ENCODE measurements at places on chromosomes 13 and 19.

DNA sequence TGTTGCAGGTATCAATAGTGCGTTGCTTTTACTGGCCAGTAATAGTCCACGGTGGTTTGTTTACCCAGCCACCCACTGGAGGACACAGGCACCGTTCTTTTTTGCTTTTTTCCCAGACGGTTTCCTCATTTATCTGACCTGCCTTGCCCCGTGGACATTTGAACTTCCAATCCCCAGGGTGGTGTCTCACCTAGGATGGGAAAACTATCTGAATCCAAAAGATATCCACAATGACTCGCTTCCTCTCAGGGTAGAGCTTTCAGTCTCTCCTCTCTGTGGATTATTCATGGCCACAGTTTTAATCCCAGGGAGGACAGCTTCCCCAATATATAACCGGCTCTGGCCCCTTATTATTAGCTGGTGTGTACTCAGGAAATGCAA, 170.8 kb downstream of the FOXO1 start:
- no peaks in the 10 kb centered on the region for H3K27me3 ChIP-seq
- H3K4me1 ChIP-seq, result peaks cover 7% of the 10 kb centered on the region
- DNase-seq, result no peak
- H3K36me3 ChIP-seq, result no peaks in the 10 kb centered on the region
- no peak overlapping the region for H3K4me3 ChIP-seq
- no peak overlapping the region for H3K27ac ChIP-seq

DNA sequence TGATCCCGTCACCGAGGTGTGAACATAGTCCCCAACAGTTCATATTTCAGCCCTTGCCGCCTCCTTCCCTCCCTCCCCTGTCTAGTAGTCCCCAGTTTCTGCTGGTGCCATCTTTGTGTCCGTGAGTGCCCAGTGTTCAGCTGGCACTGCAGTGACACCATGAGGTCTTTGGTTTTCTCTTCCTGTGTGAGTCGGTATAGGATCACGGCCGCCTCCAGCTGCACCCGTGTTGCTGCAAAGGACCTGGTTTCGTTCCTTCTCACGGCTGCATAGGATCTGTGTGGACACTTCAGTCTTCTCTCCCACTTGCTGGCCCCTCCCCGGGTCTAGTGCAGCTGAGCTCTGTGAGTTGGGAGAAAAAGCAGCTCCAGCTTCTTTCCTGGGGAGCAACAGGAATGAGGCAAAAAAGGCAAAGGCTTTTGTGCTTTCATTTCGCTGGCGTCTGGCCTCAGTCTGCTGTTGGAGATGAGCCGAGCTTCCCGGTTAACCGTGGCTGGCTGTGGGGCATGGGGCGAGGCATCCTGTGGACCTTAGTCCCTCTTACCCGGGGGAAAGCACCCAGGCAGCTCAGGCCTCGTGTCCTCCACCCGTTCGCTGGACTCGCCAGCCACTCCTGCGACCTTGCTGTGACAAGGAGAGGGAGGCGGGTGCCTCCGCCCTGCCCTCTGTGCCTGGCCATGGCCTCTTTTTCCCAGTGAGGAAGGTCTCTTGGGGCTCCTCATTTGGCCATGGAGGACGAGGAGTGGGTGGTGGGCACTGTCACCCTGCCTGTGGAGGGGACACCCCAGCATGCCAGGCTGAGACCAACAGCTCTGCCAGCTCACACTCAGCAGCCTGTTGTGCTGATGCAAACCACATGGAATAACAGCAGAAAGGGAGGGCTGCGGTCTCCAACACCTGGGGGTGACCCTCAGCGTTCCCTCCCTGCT, 196.5 kb downstream of the TEX29 start:
- DNase-seq, result no peak
- peaks cover 84% of the 10 kb centered on the region for H3K27me3 ChIP-seq
- no peak overlapping the region for H3K27ac ChIP-seq
- no peaks in the 10 kb centered on the region for H3K36me3 ChIP-seq
- peak overlapping the region; percentile 18 for H3K4me3 ChIP-seq

DNA sequence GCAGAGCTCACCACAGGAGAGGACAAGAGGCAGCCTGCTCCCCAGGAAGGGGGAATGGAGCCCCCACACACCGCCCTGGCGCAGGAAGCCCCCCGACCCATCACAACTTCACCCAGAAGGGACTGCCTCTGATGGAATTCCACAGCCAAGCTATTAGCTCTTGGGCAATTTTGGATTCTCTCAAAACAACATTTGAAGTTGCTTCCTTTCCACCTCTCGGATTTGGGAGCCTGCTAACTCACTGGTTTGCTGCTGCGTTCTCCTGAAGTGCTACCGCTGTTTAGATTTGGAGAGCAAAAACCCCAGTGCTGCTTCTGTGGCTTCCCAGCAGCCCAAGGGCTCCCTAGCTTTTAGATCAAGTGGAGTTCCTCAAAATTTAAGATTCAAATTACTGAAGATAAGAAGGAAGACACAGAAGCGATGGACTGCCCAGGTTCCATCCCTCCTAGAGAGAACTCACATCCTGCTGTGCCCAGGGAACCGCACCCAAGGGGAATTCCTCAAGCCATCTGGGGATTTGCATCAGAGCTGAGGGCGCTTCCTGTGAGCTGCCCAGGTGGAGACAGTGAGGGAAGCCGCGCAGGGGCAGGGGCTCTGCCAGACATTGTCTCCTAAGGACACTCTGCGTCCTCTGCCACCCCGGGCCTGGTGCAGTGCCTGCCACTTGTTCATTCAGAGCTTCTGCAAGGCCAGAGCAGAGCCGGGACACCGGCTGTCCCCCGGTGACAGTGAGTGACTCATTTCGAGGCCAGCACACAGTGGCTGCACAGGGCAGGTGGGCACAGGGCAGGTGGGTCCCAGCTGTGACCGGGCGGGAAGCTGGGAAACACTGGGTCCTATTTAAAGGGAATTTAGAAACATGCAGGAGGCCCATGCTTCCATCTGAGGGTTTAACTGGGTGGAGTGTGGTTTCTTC, 45.5 kb downstream of the COL4A1 start:
- no peaks in the 10 kb centered on the region for H3K36me3 ChIP-seq
- no peak overlapping the region for H3K4me3 ChIP-seq
- H3K4me1 ChIP-seq, result peaks cover 12% of the 10 kb centered on the region
- no peak for DNase-seq
- H3K27ac ChIP-seq, result no peak overlapping the region

DNA sequence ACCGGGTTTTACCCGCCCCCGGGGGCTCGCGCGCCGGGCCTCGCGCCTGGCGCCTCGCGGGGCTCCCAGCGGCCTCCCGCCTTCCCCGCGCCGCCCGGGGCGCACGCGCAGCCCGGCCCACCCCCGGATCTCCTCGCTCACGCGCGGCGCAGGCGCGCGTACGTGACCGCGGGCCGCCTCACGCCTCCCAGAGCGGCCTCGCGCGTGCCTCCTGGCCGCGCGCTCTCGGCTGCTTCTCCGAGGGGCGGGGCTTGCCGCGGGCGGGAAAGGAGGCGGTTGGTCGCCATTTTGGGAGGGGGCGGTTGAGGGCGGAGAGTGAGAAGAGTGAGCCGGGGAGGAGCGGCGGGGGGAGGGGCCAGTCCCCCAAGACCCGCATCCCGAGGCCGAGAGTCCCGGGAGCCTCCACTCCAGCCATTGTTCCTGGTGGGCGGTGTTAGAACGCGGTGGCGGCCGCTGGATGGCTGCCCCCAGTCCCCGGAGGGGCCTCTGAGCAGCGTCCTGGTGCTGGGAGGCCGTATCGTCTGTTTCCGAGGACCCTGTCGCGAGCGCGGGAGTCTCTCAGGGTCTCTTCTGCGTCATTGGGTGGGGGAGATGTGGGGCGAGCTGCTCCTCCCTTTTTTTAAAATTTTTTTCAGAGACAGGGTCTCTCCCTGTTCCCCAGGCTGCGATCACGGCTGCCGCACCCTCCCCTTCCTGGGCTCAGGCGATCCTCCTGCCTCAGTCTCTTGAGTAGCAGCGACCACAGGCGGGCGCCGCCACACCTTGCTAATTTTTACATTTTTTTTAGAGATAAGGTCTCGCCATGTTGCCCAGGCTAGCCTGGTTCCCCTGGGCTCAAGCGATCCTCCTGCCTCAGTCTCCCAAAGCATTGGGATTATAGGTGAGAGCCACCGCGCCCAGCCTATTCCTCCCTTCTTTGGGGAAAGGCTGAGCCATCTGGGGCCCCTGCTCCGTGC, at the start of gene ZNF541:
Gene ZNF541, minus strand, starts transcription at position 78 of the 956 bp plus-strand sequence. CDS start 17,292 bp downstream, outside the sequence.
- peaks cover 10% of the 10 kb centered on the region for H3K4me1 ChIP-seq
- H3K27me3 ChIP-seq, result no peaks in the 10 kb centered on the region
- no peak within 1 kb of the TSS for H3K4me3 ChIP-seq
- DNase-seq, result no peak
- no peaks in the 10 kb centered on the region for H3K36me3 ChIP-seq
- no peak within 1 kb of the TSS for H3K27ac ChIP-seq

DNA sequence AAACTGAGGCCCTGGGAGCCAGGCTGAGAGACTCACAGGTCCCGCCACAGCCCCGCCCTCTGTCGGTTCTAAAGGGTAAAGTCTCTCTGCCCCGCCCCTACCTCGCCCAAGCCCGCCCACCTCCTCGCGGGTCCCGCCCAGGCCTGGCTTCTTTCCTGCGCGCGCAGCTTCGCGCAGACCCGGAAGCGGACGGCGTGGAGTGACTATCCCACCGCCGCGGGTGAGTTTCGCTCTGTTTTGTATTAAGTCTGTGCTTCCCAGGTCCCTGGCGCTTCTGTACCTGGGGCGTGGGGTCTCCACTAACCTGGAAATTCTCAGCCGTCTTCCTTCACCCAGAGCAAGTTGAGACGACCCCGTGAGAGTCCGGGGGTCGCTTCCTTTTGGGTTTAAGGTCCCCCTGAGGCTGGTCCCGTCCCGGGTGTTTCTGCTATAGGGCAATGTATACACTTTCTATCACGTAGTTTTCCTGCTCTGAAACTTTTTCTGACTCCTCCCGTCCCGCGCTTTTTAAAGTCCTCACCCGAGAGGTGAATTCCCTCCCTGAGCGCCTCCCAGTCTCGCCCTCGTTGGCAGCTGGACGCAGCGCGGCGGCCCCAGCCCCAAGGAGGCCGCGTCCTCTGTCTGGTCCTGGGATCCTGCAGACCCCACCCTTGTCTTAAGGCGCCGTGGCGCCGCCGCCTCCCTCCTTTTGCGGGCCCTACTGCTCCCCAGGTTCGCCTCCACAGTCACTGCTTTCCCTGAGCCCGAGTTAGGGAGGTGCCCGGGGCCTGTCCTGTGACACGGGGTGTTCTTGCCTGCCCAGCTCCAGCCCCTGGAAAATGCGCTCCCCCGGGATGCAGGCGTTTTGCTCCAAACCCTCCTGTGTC, at the start of gene ZNF765:
Gene ZNF765, plus strand, starts transcription at position 176 of the 866 bp plus-strand sequence. CDS start 2,867 bp downstream, outside the sequence.
- peak within 1 kb of the TSS; percentile 36 for H3K27ac ChIP-seq
- DNase-seq, result peak; percentile 72
- H3K4me3 ChIP-seq, result peak within 1 kb of the TSS; percentile 88
- peaks cover 16% of the 10 kb centered on the region for H3K36me3 ChIP-seq
- H3K4me1 ChIP-seq, result peaks cover 6% of the 10 kb centered on the region

- DNase-seq, result no peak
- no peak overlapping the region for H3K27ac ChIP-seq
- no peak overlapping the region for H3K4me3 ChIP-seq
- H3K4me1 ChIP-seq, result no peaks in the 10 kb centered on the region
- H3K36me3 ChIP-seq, result no peaks in the 10 kb centered on the region
- H3K27me3 ChIP-seq, result no peaks in the 10 kb centered on the region
Observed at GRCh38 chr13:34748596-34748995, 193.5 kb upstream of the NBEA start.

GRCh38 chr13:75432811-75433244, 49.1 kb downstream of the TBC1D4 start:
- 0 out of 2 replicates have a peak, but pooled peaks cover 6% of the 10 kb centered on the region for H3K4me1 ChIP-seq
- H3K4me3 ChIP-seq, result no peak overlapping the region
- H3K36me3 ChIP-seq, result no peaks in the 10 kb centered on the region
- DNase-seq, result no peak
- H3K27ac ChIP-seq, result no peak overlapping the region

DNA sequence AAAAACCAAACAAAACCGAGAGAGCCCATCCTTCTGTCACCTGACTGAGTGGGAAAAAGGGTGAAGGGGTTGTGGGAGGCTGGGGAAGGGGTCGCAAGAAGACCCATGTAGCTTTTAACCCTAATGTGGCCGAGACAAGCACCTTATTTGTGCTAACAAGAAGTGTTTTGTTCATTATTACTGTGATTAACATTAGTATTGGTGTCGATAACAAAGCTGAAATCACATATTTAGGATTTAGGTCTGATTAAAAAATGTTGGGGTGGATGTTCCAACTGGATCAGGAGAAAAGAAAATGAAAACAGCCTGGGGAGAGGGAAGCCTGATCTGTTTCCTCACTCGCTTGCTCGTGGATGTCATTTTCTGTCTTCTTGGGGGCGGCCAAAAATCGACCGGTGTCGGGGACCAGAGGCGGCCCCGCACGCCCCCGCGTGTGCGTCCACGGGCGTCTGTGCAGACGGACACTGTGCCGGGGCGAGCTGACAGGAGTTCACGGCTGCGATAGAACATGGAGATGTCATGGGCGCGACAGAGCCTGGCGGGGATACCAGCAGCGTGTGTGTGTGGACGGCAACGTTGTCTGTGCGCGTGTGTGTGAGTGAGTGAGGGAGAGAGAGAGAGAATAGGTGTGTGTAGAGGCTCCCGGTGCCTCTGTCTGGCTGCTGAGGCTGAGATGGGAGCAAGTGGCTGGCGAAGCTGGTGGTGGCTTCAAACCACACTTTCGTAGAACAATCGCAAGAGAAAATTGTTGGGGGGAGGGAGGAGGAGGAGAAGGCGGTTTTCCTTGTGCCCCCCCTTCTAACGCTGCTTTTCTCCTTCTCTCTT, 29.1 kb downstream of the NFIX start:
- H3K27me3 ChIP-seq, result peaks cover 8% of the 10 kb centered on the region
- DNase-seq, result no peak
- no peak overlapping the region for H3K4me3 ChIP-seq
